ENCODE measurements at places on chromosomes 7 and 10.
A peak's percentile ranks its signal among the peaks of the same experiment; 100 is the strongest.

- DNase-seq: no peak
Observed at GRCh38 chr7:2647594-2648172, 15.9 kb downstream of the TTYH3 start.

DNA sequence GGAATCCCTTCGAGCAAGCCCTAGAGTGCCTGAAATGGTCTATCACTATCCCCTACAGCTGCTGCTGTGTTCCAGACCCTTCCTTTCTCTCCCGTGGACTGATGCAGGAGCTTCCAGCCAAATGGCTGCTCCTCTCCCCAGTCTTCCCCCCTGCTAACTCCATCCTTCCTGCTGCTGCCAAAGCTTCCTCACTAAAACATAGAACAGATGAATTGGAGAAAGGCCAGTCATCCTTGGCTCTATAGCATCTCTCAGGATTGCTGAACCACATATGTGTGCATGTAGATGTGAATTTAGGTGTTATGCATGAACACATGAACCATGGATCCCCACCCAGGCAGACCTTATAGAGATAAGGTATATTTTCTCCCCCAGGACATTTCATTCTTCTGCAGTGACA is 60.7 kb downstream of the GPR26 start:
- no peak for DNase-seq

- DNase-seq: no peak
Observed at GRCh38 chr10:92692697-92693533, 3.2 kb downstream of the HHEX start.

GRCh38 chr7:66682350-66683093 is 53.8 kb downstream of the KCTD7 start:
- peak; percentile 53 for DNase-seq

DNA sequence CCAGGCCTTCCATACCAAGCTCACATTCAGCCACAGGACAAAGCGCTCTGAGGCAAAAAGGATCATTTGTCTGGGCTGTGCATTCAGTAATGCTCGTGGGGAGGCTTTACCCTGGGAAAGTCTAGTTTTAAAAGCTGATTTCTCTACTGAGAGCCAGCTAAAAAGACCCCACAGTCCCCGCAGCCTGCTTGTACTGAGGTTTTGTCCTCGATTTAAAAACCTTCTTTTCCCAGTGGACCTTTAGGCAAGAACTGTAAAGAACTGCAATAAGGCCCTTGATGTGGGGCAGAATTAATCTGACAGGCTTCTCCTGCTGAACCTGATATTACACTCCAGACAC is 180.3 kb downstream of the USP6NL start:
- no peak for DNase-seq

- DNase-seq: no peak
Observed at GRCh38 chr10:12852687-12853086, 148.8 kb downstream of the CCDC3 start.

GRCh38 chr10:99224766-99225165 is 10.9 kb downstream of the HPSE2 start:
- no peak for DNase-seq

DNA sequence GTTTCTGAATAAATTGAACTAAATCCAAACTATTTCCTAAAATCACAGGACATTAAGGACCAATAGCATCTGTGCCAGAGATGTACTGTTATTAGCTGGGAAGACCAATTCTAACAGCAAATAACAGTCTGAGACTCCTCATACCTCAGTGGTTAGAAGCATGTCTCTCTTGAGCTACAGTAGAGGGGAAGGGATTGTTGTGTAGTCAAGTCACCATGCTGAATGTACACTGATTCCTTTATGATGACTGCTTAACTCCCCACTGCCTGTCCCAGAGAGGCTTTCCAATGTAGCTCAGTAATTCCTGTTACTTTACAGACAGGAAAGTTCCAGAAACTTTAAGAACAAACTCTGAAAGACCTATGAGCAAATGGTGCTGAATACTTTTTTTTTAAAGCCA is 13.9 kb downstream of the MEST start:
- DNase-seq: peak; percentile 49

DNA sequence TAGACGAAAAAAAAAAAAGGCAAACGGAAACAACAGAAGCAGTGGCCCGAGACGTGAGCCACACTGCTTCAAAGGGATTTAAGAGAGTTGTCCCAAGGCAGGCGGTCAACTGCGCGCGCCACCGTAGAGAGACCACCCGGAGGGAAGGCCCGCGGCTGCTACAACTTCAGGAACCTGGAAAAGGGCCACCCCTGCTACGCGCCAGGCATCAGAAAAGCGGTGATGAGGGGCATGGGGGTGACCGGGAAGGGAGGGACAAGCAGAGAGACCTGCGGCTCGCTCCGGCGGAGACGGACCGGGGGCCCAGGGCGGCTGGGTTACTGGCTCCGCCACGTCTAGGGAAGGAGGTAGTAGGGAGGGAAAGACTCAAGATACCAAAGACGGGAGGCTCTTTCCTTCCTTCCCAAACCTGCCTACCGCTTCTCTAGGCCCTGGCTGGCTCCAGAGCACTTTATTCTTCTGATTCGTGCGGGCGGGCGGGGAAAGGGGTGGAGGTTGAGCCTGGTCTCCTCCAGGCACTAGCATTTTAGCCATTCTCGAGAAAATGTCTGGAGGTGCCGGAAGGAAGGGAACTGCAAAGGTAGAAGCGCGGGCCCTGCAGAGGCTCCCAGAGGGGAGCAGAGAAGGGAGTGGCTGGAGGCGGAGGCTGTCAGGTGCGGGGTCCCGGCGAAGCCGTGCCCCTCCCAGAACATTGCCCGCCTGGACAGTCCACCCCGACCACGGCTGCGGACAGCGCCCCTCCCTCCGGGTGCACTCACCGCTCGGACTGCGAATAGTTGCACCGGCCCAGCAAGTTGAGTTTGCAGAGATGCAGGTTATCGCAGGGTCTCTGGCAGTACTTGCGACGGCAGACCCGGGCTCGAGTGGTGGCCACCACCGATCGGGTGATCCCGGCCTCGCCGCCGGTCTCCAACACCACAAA is 993 bp downstream of the ZC3HAV1 start:
- peak; percentile 24 for DNase-seq

GRCh38 chr7:24899905-24900304 is 80.1 kb downstream of the OSBPL3 start:
- DNase-seq: no peak

DNA sequence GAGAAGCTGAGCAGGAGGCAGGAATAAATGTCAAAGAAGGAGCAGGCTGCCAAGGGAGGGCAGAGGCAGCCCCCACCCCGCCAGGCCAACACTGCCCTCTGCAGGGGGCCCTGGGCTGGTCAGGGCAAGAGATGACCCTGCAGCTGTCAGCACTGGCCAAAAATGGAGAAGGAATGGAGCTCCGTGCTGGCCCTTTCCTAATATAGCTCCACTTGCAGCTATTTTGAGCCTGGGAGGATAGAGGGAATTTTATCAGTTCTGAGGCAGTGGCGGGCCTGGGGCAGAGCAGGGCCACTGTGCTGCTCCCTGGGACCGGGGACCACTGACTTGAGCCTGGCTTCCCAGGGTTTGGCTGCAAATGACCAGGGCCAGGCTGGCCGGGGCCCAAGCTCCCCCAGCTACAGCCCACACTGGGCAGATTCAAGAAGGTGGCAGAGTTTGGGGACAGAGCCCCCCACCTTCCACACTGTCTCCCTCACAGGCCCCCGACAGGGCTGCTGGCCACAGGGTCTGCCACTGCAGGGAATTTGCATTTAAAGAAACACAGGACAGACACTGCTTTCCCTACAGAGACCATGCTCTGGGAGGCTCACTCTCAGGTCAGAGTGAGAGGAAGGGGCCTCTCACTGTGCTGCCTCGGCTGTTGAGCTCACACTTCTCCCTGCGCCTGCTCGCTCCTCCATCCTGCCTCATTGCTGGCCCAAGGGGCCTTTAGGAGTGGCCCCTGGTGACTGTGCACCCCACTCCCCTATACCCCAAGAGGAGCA is 16.2 kb downstream of the LDB3 start:
- DNase-seq: no peak

GRCh38 chr7:37357637-37357996 is 91.0 kb downstream of the ELMO1 start:
- no peak for DNase-seq

DNA sequence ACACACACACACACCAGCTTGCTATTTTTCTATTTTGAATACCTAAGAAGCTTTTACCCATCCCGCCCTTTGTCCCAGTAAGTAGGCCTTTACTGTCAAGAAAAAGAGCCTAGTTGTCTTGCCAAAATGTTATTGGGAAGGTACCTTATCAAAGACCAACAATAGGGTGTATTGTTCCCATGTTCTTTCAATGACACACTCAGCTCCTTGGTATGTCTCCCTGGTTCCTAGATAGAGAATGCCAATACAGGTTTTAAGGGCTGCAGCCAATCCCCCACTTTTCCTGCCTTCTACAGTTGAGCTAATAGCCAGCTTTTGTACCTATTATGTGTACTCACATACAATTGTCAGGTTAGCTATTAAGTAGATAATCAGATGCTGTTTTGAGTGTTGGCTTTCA is 92.0 kb upstream of the LRRTM3 start:
- no peak for DNase-seq

- peak; percentile 39 for DNase-seq
Observed at GRCh38 chr7:29077176-29077575, 69.2 kb downstream of the CPVL start.

GRCh38 chr7:129218514-129219062 is 6.2 kb upstream of the AHCYL2 start:
- DNase-seq: peak; percentile 39

DNA sequence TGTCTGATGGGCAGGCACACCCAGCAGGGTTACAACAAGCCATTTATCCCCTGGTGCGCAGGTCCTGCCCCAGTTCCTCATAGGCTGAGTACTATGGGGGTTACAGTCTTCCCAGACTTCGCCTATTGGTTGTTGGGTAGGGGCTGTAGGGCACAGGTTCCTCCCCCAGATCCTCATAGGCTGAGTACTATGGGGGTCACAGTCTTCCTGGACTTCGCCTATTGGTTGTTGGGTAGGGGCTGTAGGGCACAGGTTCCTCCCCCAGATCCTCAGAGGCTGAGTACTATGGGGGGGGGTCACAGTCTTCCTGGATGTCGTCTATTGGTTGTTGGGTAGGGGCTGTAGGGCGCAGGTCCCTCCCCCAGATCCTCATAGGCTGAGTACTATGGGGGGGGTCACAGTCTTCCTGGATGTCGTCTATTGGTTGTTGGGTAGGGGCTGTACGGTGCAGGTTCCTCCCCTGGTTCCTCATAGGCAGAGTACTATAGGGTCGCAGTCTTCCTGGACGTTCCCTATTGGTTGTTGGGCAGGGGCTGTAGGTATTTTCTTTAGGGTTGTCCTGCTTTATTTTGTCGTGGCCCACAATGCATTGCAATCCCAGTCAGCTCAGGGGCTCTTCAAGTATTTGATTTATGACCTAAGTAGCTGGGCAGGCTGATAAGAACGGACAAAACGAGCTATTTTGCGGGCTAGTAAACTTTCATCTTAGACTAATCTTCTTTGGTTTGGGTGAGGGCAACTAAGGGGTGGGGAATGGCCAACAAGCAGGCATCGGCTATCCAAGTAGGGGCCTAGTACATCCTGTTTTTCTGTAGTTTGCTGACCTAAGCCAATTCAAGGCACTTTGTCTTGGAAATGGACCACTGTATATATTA is 3.4 kb downstream of the LRRC27 start:
- no peak for DNase-seq

- no peak for DNase-seq
Observed at GRCh38 chr10:122269059-122269687, 1.9 kb upstream of the BTBD16 start.

DNA sequence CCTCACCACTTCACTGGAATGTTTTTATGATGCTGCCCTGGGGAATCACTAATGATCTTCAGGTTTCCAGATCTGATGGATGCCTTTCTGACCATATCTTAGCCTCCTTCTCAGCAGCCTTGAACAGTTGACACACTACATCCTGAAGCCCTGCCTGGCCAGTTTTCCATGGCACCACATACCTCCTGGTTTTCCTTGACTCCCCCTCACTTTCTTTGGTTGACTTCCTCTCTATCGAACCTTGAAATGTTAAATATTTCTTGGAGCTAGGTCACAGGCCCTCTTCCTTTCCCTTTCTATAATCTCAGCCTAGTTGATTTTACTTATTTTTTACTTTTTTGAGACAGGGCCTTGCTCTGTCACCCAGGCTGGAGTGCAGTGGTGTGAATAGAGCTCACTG is 108.8 kb upstream of the CDK1 start:
- no peak for DNase-seq

DNA sequence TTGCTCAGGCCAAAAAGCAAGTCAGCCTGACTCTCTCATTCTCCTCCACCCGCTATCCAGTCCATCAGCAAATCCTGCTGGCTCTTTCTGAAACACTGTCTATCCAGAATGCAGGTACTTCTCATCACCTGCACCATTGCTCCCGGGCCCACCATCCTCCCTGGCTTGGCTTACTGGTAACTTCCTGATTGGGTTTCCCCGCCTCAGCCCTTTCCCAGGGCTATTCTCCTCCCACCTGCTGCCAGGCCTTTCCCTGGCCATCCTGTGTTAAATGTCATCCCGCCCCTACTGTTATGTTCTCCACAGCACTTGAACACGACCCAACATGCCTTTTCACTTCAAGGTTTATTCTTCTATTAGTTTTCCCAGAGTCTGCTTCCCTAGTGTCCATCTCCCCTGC is 124.0 kb downstream of the CNNM2 start:
- DNase-seq: no peak

- no peak for DNase-seq
Observed at GRCh38 chr7:82945480-82945879, 217.2 kb downstream of the PCLO start.

DNA sequence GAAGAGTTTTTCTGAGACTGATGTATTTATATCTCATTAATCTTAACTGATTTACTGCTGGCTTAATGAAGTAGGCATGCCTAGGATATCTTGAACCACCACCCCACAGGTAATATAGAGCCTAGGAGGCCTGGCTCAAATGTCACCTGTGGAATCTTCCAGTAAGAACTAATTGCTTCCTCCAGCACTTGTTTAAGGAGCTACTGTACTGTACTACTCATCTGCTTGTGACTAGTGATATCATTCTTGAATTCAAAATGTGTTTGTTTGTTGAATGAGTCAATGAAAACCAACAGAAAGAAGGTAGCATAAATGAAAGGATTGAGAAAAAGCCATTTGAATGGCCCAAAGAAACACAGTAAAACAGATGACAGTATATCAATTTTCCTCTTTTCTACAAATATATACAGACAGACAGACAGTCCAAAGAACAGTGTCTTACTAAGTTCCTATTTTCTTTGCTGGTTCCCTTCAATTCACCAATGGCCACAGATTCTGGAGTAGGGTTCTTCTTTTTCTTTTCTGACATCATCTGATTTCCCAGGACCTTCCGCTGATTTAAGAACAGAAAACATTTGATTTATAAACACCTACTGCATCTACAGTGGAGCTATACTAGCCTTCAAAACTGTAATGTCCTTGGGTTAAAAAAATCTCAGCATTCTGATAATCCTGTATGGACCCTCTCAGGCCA is 43.7 kb upstream of the SLIT1 start:
- no peak for DNase-seq

- DNase-seq: no peak
Observed at GRCh38 chr10:71300555-71301370, 18.3 kb upstream of the SLC29A3 start.

GRCh38 chr7:149880638-149881311 is 7.0 kb downstream of the ATP6V0E2 start:
- DNase-seq: no peak

GRCh38 chr10:79422178-79422892 is 23.1 kb downstream of the ZCCHC24 start:
- DNase-seq: peak; percentile 79
